CD4-positive, alpha-beta T cell treated with Interferon gamma for 1 hour (primary cell): ENCODE measurements at places on chromosomes 11 and 22.

- no peak for DNase-seq
Measured at GRCh38 chr11:115845872-115846271, 341.7 kb upstream of the CADM1 start.

GRCh38 chr11:102776454-102776853 is 4.0 kb downstream of the MMP10 start:
- DNase-seq: no peak

- DNase-seq: peak; percentile 58
Measured at GRCh38 chr11:114075891-114076441, 16.5 kb downstream of the ZBTB16 start.

GRCh38 chr11:63682066-63683021 is 1.0 kb downstream of the RTN3 start:
- DNase-seq: no peak

GRCh38 chr11:61728940-61729219 is 23.6 kb upstream of the MYRF start:
- no peak for DNase-seq

DNA sequence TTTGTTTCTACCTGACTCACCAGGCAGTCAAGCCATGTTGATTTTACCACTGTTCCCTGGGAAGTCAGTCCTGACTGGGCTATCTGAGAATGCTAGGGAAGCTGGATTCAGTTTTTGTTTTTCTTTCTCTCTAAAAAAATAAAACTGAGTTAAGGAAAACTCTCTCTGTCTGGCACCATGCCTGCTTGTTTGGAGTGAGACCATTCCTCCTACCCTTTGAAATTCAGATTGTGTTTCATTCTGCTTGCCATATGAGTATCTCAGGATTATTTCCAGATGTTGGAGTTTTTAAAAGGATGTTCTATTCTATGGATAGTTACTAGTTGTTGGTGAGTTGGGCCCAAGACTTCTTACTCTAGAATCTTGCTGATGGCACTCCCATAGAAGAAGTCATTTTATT is 1917.0 kb downstream of the LRRC4C start:
- DNase-seq: no peak

DNA sequence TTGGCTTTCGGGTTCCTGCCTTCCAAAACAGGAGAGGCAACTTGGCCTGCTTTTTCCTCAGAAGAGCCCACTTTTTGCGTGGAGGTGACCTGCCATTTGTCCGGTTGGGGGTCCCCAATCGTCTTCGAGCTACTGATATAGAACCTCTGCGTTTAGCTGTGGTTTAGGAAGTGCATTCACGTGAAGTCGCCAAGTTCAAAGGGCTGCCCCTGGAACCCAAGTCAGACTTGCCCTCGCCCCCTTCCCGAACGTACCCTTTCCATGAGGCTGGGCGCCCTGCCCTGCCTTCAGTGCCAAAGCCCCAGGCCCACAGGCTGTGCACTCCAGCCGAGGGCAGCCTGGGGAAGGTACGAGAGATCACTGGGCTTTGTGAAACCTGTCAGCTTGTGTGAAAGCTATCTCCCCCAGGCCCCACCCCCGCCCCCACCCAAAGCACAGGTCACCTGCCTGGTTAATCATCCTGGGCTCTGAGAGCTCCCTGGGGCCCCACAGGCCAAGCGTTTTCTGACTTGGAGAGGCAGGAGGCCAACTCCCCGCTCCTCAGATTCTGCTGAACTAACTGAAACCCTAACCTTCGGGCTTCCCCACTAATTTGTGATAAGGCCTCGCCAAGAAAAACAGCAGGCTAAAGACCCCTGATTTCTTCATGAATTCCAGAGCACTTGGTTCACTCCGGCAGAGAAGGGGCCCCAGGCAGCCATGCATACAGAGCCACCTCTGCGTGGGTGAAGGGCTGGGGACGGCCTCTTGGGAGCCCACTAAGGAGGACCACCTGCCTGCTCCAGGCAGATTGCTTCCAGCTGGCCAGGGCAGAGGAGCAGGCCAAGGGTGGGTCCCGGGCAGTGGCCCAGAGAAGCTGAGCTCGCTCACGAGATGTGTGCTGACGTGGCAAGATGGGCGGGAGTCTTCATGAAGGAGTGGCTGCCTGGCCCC is 25.8 kb upstream of the KCNQ1OT1 start:
- no peak for DNase-seq

DNA sequence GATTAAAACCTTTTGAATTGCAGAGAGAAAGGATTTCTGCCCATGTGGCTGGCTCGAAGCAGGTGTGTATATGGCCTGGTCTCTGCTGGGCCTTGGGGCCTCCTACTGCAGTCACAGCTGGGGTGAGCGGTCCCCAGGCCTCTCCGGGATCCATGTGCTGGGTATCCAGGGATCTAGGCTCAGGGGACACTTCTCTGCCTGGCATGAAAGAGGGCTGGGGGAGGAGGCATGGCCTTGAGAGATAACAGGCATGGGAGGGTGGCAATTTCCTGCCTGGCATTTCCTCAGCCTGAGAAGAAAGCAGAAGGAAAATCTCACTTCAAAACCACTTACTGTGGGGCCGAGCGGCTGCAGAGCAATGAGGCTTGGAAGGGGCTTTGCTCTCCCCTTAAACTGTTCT is 20.3 kb upstream of the PARVG start:
- no peak for DNase-seq
